ENCODE measurements at places on chromosomes 1 and 21. TPM values are rescaled to one million over a fixed set of nuclear protein-coding genes. Genes with fewer than 3 reads are reported as not detected.
A peak's percentile ranks its signal among the peaks of the same experiment; 100 is the strongest.

GRCh38 chr1:118884946-118885345 lies 103.2 kb downstream of the TBX15 start:
- no peak overlapping the region for H3K27ac ChIP-seq
- DNase-seq, result no peak
- no peak overlapping the region for H3K4me3 ChIP-seq
- H3K4me1 ChIP-seq, result no peaks in the 10 kb centered on the region
- no peaks in the 10 kb centered on the region for H3K36me3 ChIP-seq

GRCh38 chr1:118988186-118989005 lies at the start of gene TBX15:
Gene TBX15, minus strand, starts transcription at chr1:118988343. Its CDS starts 548 bp downstream, at chr1:118987795.
- H3K36me3 ChIP-seq, result no peaks in the 10 kb centered on the region
- H3K4me1 ChIP-seq, result no peaks in the 10 kb centered on the region
- peak within 1 kb of the TSS; percentile 18 for H3K4me3 ChIP-seq
- H3K27me3 ChIP-seq, result peaks cover 100% of the 10 kb centered on the region
- DNase-seq, result no peak

DNA sequence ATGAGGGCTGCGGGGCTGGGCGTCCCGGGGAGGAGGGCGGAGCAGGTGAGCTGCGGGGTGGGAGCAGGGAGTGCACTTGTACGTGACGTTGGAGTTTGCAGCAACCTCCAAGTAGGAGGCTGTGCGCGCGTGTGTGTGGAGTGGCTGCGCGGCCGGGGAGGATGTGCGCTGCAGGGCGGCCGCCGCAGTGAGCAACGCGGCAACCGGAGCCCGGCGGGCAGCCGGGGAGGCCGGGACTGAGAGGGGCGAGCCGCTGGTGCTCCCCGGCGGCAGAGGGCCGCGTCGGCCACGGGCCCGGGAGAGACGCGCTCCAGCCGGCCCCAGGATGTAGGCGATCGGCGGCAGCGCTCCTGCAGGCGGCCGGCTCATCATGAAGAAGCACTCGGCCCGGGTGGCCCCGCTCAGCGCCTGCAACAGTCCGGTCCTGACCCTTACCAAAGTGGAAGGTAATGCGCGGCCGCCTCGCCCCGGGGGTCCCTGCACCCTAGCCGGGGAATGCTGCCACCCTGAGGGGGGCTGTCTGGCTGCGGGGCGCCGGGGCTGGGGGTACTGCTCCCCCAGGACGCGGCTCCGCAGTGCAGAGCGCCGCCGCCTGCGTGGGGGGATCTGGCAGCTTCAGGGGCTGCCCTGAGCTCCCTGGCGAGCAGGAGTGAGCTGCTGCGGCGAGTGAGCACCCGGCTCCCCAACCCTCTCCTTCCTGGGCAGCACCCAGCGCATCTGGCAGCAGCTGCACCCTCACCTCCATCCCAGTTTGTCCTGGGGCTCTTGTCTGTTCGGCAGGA lies 158.9 kb upstream of the COA6 start:
- peak overlapping the region; percentile 54 for H3K4me3 ChIP-seq
- H3K4me1 ChIP-seq, result no peaks in the 10 kb centered on the region
- no peaks in the 10 kb centered on the region for H3K36me3 ChIP-seq
- peak; percentile 7 for DNase-seq
- H3K27ac ChIP-seq, result no peak overlapping the region

DNA sequence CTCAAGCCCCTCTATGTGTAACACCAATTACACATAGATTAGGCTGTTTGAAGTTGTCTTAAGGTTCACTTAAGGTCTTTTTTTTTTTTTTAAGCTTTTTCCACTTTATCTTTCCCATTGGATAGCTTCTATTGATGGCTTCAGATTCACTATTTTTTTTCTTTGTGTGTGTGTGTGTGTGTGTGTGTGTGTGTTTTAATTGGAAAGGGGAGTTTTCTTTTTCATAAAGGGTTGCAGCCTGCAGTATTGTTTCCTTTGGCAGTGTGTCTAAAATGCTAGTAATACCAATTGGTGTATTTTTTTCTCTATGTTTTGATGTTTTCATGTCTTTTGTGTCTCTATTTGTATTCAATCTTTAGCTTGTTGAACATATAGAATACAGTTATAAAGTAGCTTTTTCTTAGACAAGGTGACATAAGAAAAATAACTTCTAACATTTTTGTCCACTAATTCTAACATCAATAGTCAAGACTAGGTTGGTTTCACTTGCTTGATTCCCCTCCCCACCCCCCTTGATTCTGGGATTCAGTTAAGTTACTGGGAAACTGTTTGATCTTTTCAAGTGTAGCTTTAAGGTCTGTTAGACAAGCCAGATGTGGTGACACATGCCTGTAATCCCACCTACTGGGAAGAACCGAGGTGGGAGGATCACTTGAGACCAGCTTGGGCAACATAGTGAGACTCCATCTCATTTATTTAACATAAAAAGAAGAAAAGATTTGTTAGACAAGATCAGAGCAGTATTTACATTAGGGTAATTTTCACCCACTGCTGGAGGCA lies 21.4 kb downstream of the PRRC2C start:
- H3K4me3 ChIP-seq, result no peak overlapping the region
- peak; percentile 28 for DNase-seq
- no peak overlapping the region for H3K27ac ChIP-seq

- no peak for DNase-seq
- H3K4me1 ChIP-seq, result peaks cover 11% of the 10 kb centered on the region
- no peaks in the 10 kb centered on the region for H3K36me3 ChIP-seq
- H3K4me3 ChIP-seq, result no peak overlapping the region
- no peak overlapping the region for H3K27ac ChIP-seq
- H3K27me3 ChIP-seq, result no peaks in the 10 kb centered on the region
Measured at GRCh38 chr1:247359559-247359958, 27.9 kb upstream of the ZNF496 start.

DNA sequence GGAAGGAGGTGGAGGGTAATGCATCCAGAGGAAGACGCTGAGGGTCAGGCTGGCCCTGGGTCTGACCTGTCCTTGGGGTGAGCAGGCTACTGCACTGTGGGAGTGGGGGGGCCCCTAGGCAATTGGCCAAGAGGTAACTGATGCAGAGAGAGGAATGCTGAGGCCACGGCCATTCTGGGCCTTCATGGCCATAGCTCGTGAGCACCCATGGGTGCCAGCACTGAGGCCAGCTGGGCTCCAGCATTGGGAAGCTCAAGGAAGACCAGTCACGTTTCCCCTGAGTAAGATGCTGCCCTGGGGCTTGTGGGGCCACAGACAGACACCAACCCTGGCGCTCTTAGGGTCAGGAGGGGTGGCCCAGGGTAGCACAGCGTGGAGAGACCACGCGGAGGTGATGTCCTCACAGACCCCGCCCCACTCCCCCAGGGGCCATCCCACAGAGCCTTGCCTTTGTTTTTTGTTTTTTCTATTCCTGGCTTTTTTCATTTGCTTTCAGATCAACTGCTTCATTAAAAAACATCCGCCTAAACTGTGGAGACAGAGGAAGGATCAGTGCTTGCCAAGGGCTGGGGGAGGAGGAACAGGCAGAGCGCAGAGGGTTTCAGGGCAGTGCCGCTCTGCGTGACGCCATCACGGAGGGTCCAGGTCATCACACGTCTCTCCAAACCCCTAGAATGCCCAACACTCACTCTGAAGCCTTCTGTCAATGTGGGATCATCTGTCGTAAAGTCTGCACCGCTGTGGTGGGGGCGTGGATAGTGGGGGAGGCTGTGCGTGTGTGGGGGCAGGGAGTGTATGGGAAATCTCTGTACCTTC lies 61.1 kb downstream of the SIK1 start:
- no peaks in the 10 kb centered on the region for H3K36me3 ChIP-seq
- peaks cover 10% of the 10 kb centered on the region for H3K4me1 ChIP-seq
- H3K4me3 ChIP-seq, result no peak overlapping the region
- no peaks in the 10 kb centered on the region for H3K27me3 ChIP-seq
- H3K27ac ChIP-seq, result no peak overlapping the region

GRCh38 chr1:213327017-213327667 lies 276.1 kb downstream of the RPS6KC1 start:
- no peaks in the 10 kb centered on the region for H3K27me3 ChIP-seq
- peak overlapping the region; percentile 23 for H3K27ac ChIP-seq
- no peaks in the 10 kb centered on the region for H3K36me3 ChIP-seq
- no peak overlapping the region for H3K4me3 ChIP-seq

GRCh38 chr1:13797397-13797796 lies 97.4 kb downstream of the PRDM2 start:
- no peak overlapping the region for H3K27ac ChIP-seq
- no peak for DNase-seq
- peaks cover 7% of the 10 kb centered on the region for H3K36me3 ChIP-seq
- peaks cover 2% of the 10 kb centered on the region for H3K4me1 ChIP-seq

DNA sequence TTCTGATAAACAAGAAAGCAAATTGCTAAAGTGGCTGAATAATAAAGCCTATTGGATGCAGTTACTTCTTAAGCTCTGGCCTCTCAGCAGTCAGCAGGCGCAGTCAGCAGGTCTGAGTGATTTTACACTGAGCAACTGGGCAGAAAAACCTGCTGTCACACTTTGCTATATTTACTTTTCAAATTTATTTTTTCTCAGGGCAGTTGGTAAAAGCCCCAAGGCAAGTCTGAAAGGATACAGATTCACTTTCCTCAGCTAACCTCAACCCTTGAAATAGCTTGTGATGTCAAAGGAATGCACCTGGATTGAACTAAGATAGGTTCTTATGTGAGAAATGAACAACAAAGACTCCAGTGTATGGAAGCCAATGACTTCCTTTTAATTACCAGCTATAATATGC lies 34.0 kb downstream of the ATP5PF start:
- H3K4me3 ChIP-seq, result no peak overlapping the region
- H3K36me3 ChIP-seq, result no peaks in the 10 kb centered on the region
- no peak overlapping the region for H3K27ac ChIP-seq
- H3K4me1 ChIP-seq, result no peaks in the 10 kb centered on the region
- H3K27me3 ChIP-seq, result no peaks in the 10 kb centered on the region

DNA sequence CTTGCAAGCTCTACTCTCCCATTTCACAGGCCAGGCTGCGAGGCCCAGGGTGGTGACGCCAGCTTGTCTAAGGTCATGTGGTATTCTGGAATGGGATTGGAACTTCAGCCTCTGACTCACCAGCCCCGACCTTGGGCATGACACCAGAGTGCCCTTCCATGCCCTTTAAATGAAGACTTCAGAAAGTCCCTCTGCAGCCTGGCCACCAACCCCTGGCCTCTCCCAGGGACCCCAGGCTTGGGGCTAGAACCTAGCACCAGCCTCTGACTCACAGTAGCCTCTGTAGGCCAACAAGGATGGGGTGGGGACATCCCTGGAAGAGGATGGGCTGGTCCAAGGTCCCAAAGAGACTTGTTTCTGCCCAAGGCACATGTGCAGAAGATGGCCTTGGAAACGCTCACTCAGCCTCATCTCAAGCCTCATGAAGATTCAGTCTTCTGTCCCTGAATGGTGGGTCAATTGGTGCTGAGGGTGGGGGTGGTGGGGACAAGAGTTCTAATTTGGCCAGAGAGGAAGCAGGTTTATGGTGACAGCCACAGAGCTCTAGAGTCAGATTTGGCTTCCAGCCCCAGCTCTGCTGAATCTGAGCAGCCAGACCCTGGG lies 36.1 kb upstream of the RUNX3 start:
- peaks cover 11% of the 10 kb centered on the region for H3K4me1 ChIP-seq
- H3K36me3 ChIP-seq, result no peaks in the 10 kb centered on the region
- no peak overlapping the region for H3K4me3 ChIP-seq
- peaks cover 10% of the 10 kb centered on the region for H3K27me3 ChIP-seq

- no peak overlapping the region for H3K4me3 ChIP-seq
- peaks cover 2% of the 10 kb centered on the region for H3K36me3 ChIP-seq
- peak; percentile 22 for DNase-seq
- no peak overlapping the region for H3K27ac ChIP-seq
Measured at GRCh38 chr1:25550683-25551310, 7.4 kb downstream of the LDLRAP1 start.

DNA sequence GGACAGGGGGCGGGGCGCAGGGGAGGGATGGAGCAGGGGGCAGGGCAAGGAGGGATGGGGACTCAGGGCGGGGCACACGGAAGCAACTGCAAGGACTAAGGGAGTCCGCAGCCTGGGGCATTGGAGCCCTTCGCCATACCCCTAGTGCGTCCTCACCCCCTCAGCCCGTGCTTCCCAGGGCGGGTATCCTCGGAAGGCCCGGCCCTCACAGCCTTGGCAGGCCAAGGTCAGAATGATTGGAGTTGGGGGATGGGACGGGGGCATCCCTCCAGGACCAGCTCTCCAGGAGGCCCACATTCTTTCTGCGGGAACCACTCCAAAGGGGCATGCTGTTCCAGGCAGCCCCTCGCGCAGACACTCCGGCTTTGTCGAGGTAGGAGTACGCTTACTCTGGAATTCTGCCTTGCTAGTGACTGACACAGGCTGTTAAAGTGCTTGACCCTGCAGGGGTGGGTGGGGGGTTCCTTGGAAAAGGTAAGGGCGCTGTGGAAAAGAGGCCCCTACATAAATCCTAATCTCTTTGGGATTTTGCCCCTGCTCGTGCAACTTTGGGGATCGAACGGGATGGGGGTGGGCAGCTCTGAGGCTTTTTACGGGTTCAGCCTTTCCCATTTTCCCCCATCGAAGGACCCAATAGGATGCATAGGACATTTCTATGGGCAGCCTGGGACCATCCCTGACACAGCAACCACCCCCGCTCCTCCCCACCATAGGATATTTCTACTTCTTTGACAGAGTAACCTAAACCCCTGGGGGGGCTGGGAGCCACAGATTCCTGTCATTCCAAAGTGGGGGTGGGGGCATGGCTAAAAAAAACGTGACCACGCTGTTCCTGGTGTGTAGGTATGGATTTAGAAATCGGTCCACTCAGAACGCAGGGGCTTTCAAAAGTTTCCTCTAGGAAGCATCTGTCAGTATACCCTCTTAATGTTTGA lies 738 bp upstream of the TRIM11 start:
- peak overlapping the region; percentile 59 for H3K27ac ChIP-seq
- DNase-seq, result no peak
- peaks cover 26% of the 10 kb centered on the region for H3K36me3 ChIP-seq
- no peaks in the 10 kb centered on the region for H3K27me3 ChIP-seq
- peak overlapping the region; percentile 73 for H3K4me3 ChIP-seq

DNA sequence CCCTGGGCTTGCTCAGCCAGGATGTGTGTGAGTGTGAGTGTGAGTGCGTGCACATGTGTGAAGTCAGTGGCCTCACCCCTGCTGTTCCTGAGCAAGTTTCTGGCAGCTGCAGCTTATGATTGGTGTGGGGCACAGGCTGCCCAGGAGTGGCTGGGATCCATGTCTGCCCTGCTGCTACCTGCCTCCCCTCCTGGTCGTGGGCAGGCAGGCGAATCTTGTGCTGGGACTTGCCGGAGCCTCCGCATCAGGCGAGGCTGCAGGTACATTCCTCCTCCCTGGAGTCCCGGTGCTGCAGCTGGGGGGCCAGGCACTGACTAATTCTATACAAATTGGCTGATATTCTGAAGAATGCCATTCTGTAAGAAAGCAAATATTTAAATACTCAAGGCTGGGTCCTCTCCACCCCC lies 85.6 kb upstream of the WNT4 start:
- DNase-seq, result no peak
- H3K27ac ChIP-seq, result no peak overlapping the region
- H3K27me3 ChIP-seq, result peaks cover 46% of the 10 kb centered on the region
- H3K4me3 ChIP-seq, result no peak overlapping the region
- H3K36me3 ChIP-seq, result no peaks in the 10 kb centered on the region
- no peaks in the 10 kb centered on the region for H3K4me1 ChIP-seq

DNA sequence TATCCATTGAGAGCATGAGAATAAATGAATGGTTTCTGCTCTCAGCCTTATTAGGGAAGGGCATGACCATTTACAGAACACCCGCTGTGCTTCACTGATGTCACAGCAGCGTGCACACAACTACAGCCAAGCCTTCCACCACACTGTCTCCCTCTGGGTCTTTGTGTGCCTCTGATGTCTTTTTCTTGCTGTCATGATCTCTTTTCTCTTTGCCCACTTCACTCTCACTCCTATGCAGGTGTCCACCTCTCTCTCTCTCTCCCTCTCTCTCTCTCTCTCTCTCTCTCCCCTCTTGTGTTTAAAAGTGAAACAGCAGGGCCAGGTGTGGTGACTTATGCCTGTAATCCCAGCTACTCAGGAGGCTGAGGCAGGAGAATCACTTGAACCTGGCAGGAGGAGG lies 232.5 kb upstream of the JUN start:
- H3K36me3 ChIP-seq, result no peaks in the 10 kb centered on the region
- H3K27me3 ChIP-seq, result no peaks in the 10 kb centered on the region
- no peak for DNase-seq
- H3K4me1 ChIP-seq, result peaks cover 28% of the 10 kb centered on the region
- H3K27ac ChIP-seq, result peak overlapping the region; percentile 53
- H3K4me3 ChIP-seq, result no peak overlapping the region

Gene TRMT13
- 12.8 TPM for total RNA-seq
